ENCODE measurements at places on chromosomes 5 and 9.

DNA sequence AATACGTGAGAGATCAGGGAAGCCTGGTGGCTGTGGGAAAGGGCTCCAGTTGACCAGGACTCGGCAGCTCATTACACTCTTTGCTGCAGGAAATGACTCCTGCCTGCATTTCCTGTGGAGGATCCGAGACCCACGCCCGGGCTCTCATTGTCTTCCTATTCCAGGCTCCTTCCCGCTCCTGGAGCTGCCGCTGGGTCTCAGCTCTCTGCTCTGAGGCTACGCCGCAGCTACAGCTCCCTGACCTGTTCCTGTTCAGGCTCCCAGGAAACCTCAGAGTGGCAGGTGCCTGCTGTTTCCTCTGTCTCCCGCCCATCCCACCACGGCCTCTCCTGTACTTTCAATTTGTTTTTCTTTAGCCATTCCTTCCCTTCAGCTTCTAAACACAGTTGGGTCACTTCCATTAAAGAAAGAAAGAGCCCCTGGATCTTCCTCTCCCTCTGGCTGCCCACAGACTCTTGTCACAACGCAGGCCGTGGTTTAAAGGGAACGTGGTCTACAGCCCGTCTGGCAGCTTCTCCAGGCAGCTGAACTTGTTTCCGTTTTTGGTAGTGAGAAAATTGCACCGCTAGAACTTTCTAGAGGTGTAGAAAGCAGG lies 71.5 kb downstream of the IL6ST start:
- peak; percentile 16 for DNase-seq

DNA sequence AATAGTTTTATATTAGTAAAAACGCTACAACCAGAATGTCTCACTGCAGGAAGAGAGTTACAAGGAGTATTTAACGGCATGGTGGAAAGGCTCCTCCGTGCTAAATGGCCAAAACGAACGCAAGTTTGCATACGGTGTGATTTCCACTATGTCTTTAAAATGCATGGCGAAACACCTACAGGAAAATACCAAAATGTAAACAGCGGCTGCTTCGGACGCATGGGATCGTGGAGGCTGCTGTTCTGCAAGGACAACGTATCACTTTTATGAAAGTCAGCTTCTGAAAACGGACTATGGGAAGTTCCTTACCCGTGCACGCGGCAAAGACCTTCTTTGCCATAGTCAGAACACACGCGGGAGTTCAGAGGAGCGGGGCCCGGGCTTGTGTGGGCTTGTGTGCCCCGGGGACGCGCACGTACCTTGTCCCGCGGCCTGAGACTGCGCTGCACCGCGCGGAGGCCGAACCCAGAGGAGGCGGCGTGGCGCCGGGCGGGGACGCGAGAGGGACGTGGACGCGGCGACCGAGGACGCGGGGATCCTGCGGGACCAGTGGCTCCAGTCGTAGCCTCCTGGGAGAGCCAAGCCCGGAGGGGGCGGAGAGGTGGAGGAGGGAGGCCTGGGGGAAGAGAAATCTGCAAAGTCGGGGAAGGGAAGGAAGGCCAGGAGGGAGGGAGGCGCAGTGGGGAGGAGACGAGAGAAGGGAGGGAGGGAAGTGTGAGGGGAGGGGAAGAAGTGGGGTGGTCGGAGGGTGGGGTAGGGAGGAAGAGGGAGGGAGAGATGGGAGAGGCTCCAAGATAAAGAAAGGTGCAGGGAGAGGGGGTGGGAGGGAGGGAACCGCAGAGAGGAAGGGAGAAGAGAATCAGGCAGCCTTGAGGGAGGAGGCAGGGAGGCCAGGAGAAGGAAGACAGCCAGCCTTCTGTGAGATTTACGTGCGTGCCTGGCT lies at the start of gene CMBL:
CMBL (minus strand) TSS at position 697 of the 943 bp plus-strand sequence. CDS start 17,140 bp downstream, outside the sequence.
- DNase-seq, result peak; percentile 31

GRCh38 chr5:144406442-144406841 lies 235.8 kb downstream of the KCTD16 start:
- no peak for DNase-seq

DNA sequence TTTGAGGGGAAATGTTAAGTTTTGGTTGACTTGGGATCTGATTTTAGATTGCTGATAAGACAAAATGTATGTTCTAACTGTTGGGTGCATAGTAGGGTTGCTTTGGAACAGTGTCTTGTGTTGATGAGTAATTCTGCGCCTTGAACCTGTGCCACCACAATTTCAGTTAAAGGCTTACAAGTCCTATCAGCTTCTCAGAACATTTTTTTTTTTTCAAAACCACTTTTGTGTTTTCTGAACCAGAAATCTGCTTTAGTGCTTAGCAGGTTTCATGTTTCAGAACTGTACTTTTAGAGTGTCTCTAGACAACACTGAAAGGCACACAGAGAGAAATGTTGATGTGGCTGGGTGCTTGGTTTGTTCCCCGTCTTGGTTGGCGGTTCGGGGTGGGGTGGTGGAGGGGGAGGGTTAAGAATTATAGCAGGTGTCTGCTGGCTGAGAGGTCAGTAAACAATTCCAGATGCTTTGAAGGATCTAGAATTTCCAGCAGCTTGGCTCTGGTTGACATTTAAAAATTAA lies 84.6 kb downstream of the ANKRD55 start:
- no peak for DNase-seq

GRCh38 chr9:98869866-98870265 lies 62.4 kb downstream of the GALNT12 start:
- DNase-seq, result no peak

DNA sequence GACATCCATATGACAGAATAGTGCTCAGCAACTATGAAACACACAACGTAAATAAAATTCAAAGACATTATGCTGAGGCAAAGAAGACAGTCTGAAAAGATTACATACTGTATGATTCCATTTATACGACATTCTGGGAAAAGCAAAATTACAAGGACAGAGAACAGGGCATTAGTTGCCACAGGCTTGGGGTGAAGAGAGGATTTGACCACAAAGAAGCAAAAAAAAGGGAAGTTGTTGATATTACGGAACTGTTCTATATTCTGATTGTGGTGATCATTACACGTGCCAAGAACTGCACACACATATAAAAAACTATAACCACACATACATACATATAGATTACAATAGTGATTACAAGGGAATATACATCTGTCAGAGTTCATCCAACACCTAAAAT lies 24.1 kb downstream of the CDK5RAP2 start:
- peak; percentile 30 for DNase-seq

DNA sequence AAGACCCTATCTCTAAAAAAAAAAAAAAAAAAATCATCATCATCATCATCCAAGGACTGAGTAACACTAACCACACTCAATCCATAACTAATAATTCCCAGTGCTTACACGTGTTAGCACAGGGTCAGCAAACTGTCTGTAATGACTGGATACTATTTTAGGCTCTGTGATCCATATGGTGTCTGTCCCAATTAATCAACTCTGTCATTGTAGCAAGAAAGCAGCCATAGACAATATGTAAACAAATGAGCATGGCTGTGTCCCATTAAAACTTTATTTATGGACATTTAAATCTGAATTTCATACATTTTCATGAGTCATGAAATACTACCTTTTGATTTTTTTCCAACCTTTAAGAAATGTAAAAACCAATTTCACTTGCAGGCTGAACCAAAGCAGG lies 148.4 kb downstream of the SIL1 start:
- no peak for DNase-seq

DNA sequence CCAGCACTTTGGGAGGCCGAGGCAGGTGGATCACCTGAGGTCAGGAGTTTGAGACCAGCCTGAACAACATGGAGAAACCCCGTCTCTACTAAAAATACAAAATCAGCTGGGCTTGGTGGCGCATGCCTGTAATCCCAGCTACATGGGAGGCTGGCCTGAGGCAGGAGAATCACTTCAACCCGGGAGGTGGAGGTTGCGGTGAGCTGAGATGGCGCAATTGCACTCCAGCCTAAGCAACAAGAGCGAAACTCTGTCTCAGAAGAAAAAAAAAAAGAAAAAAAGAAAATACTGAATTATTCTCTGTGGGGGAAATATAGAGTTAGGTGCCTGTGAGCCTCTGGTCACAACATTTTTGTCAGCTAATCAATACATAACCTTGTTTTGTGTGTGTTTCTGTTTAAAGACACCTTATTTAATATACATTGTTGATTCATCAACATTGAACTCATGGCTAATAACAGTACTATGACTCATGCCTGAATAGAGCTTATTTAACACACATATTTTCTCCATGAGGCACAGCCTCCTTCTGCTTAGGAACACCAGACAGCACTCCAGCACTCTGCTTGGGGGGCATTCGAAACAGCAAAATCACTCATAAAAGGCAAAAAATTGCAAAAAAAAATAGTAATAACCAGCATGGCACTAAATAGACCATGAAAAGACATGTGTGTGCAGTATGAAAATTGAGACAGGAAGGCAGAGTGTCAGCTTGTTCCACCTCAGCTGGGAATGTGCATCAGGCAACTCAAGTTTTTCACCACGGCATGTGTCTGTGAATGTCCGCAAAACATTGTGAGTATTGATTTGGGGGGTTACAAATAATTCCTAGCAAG lies at the start of gene IL31RA:
IL31RA (plus strand) TSS at position 519 of the 836 bp plus-strand sequence; CDS start at position 733, 214 bp downstream.
- no peak for DNase-seq

GRCh38 chr5:139747583-139748504 lies 47.8 kb upstream of the PSD2 start:
- DNase-seq, result peak; percentile 80

- DNase-seq, result no peak
Observed at GRCh38 chr5:118752969-118753368, 235.4 kb downstream of the DTWD2 start.

- DNase-seq, result no peak
Observed at GRCh38 chr9:125003332-125003731, 62.4 kb upstream of the GOLGA1 start.

DNA sequence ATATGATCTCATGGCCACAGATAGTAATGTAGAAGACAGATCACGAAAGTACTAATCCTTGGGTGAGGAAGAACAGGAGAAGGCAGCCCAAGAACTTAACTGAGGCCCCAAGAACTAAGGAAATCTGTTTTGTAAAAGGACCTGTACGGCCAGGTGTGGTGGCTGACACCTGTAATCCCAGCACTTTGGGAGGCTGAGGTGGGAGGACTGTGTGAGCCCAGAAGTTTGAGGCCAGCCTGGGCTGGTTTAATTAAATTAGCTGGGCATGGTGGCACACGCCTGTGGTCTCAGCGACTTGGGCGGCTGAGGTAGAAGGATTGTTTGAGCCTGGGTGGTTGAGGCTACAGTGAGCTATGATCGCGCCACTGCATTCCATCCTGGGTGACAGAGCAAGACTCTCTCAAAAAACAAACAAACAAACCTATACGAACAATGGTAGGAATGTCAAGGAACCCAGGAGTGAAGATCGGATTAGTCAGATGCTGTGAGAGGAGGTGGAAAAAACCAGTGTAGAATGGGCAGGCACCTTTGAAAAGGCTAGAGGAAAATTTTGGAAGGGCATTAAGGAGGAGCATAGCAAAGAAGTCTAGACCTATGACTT lies 283.8 kb upstream of the DMRT1 start:
- DNase-seq, result no peak

GRCh38 chr9:90029386-90029785 lies 424.6 kb downstream of the GADD45G start:
- DNase-seq, result no peak

DNA sequence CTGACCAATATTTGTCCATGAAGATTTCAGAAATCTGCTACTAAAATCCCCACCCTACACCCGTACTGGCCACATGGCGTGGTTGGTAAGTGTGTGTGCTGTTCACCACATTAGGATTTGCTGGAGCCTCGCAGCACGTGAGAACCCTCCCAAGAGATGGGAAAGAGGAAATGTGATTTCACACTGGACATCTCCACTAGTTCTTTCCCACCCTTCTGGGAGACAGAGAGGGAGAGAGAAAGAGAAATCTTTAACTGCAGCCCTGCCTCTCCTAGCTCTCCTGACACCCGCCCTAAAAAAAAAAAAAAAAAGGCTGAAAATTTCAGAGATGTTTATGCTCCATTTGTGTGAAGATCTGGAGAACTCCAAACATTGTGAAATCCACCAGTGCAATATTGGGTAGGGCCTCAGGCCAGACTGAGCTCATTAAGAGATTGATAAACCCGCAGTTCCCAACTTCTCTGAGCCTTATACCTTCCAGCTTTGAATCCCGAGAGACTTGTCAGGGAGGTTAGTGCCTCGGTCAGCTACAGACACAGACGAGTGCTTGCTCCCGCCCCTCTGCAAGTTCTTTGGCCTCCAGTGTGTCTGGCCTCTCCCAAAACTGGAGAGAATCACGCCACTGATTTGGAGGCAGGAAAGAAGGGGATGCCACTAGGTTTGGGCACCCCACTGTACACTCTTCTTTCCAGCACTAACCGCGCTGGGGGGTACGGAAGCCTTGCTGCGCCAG lies 1.9 kb downstream of the SPRY4 start:
- DNase-seq, result no peak

DNA sequence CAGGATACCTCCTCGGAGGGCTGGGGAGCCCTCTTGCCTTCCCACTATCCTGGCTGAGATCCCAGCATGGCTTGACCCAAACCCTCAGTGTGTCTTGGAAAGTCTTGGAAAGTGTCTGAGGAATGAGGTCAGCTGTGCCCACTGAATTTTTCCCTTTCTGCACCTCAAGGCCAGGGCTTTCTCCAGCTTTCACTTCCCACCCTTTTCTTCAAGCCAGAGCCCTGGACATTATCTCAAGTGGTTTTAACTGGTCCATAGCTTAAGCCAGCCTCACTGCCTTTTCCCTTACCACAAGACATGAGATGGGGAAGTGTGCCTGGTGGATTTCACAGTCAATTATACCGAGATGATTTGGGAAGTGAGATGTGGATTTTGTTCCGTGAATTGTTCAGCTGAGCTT lies 35.7 kb upstream of the LHX2 start:
- DNase-seq, result no peak

DNA sequence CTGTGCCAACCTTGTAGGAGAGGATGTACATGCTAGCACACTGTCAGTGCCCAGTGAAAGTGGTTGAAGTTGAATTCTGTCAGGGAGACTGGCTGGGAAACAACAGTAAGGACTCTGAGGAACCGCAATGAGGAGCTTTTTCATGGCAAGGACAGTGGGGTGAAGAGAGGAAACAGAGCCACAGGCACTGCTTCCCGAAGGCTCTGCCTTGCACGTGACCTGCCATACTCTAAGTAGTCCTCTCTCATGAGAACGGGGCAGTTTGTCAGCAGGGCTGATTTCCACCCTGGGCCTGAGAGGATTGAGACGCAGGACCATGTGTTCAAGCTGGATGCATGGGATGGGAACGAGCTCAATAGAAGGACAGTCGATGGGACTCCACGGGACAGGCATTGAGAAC lies 106.6 kb upstream of the CTSL start:
- no peak for DNase-seq

- no peak for DNase-seq
Observed at GRCh38 chr5:150573216-150573615, 65.3 kb downstream of the NDST1 start.

DNA sequence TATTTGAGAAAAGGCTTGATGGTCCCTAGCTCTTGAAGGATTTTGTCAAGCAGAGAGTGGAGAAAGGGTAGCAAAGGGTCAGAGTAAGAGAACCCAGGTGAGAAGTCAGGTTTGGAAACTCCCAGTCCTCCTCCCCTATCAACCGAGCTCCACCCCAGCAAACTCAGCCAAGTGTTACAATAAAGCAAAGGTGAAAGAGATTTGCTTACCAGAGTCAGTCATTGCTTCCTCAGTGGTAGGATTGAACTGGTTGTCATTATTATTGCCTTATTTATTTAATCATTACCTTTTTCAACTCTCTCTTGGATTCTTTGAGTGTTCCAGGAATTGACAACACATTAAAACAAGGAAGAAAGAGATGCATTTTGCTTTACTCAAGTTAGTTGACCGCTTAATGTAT lies 80.5 kb downstream of the RFK start:
- no peak for DNase-seq

- DNase-seq, result no peak
Observed at GRCh38 chr5:178320281-178320855, 87.8 kb upstream of the PHYKPL start.

- DNase-seq, result peak; percentile 37
Observed at GRCh38 chr9:116737152-116737546, 50.0 kb downstream of the TRIM32 start.

- no peak for DNase-seq
Observed at GRCh38 chr5:59143926-59144333, 561.1 kb downstream of the RAB3C start.

Data from B cell (primary cell).